IMR-90 (cell line): ENCODE measurements at places on chromosomes 6 and 20. TPM values are rescaled to one million over a fixed set of nuclear protein-coding genes. Genes with fewer than 3 reads are reported as not detected.

PPIL6 gene
- 0.07 and 0.15 TPM in 2 replicates for polyA plus RNA-seq

PBX2 gene
- polyA plus RNA-seq, result 56.8 and 58.0 TPM in 2 replicates

CST2 gene
- not detected in 2 replicates for polyA plus RNA-seq

EEF1A2 gene
- 3.2 and 4.6 TPM in 2 replicates for polyA plus RNA-seq

GTF2H4 gene
- 29.5 and 30.8 TPM in 2 replicates for polyA plus RNA-seq

B3GAT2 gene
- polyA plus RNA-seq, result 0.02 and 0.03 TPM in 2 replicates

PI16 gene
- polyA plus RNA-seq, result 0.20 and 0.21 TPM in 2 replicates

NOX3 gene
- not detected in 2 replicates for polyA plus RNA-seq

SLC13A3 gene
- polyA plus RNA-seq, result 3.9 and 4.2 TPM in 2 replicates

TFEB gene
- 4.7 and 4.9 TPM in 2 replicates for polyA plus RNA-seq

SPDEF gene
- polyA plus RNA-seq, result 0.04 and 0.05 TPM in 2 replicates

SYNDIG1 gene
- not detected in 2 replicates for polyA plus RNA-seq

MEP1A gene
- not detected in 2 replicates for polyA plus RNA-seq

PTGIS gene
- 2.4 and 2.6 TPM in 2 replicates for polyA plus RNA-seq

BPIFB1 gene
- polyA plus RNA-seq, result not detected in 2 replicates

ENPP1 gene
- polyA plus RNA-seq, result 10.5 and 10.9 TPM in 2 replicates

RIMS1 gene
- 0.44 and 0.46 TPM in 2 replicates for polyA plus RNA-seq

MRAP2 gene
- 0.03 and 0.04 TPM in 2 replicates for polyA plus RNA-seq

FIG4 gene
- 11.3 and 12.1 TPM in 2 replicates for polyA plus RNA-seq

C6orf58 gene
- 0.09 TPM in 1 of 2 replicates, not detected in the other for polyA plus RNA-seq

GJE1 gene
- polyA plus RNA-seq, result not detected in 2 replicates

UBE2C gene
- polyA plus RNA-seq, result 120 and 124 TPM in 2 replicates

EPHA7 gene
- not detected in 2 replicates for polyA plus RNA-seq

DEF6 gene
- 4.1 and 4.2 TPM in 2 replicates for polyA plus RNA-seq

HSD17B8 gene
- polyA plus RNA-seq, result 3.4 and 4.3 TPM in 2 replicates

EYA4 gene
- polyA plus RNA-seq, result 4.4 and 5.7 TPM in 2 replicates

ZNF76 gene
- polyA plus RNA-seq, result 21.1 and 22.5 TPM in 2 replicates

MCHR2 gene
- polyA plus RNA-seq, result not detected in 2 replicates

SSTR4 gene
- polyA plus RNA-seq, result not detected in 2 replicates

MAP3K4 gene
- 6.9 and 11.5 TPM in 2 replicates for polyA plus RNA-seq

SCRT2 gene
- polyA plus RNA-seq, result not detected in 2 replicates

DAAM2 gene
- polyA plus RNA-seq, result 11.2 and 11.9 TPM in 2 replicates

MEI4 gene
- not detected in 2 replicates for polyA plus RNA-seq

CALHM4 gene
- 0.07 and 0.11 TPM in 2 replicates for polyA plus RNA-seq

AIG1 gene
- polyA plus RNA-seq, result 19.8 and 21.3 TPM in 2 replicates

SLCO4A1 gene
- 1.1 and 1.5 TPM in 2 replicates for polyA plus RNA-seq

ID4 gene
- 3.6 and 7.3 TPM in 2 replicates for polyA plus RNA-seq

BEND6 gene
- polyA plus RNA-seq, result 4.0 and 4.1 TPM in 2 replicates

MYLK2 gene
- polyA plus RNA-seq, result 0.19 and 0.27 TPM in 2 replicates
